Testis (tissue), 5 donors: ENCODE measurements at places on chromosomes 7 and 10.

- DNase-seq, result peak; percentile 64
Measured at GRCh38 chr10:102869258-102870198, at the start of gene AS3MT. TSS of gene AS3MT (plus strand) at chr10:102869470. CDS start at chr10:102869593, 123 bp downstream.

- DNase-seq, result no peak
Measured at GRCh38 chr10:114995468-114996247, 57.7 kb downstream of the TRUB1 start.

- DNase-seq, result no peak
Measured at GRCh38 chr10:78533098-78533497, 499.4 kb downstream of the RPS24 start.

- no peak for DNase-seq
Measured at GRCh38 chr7:113828581-113828980, 90.2 kb downstream of the PPP1R3A start.

DNA sequence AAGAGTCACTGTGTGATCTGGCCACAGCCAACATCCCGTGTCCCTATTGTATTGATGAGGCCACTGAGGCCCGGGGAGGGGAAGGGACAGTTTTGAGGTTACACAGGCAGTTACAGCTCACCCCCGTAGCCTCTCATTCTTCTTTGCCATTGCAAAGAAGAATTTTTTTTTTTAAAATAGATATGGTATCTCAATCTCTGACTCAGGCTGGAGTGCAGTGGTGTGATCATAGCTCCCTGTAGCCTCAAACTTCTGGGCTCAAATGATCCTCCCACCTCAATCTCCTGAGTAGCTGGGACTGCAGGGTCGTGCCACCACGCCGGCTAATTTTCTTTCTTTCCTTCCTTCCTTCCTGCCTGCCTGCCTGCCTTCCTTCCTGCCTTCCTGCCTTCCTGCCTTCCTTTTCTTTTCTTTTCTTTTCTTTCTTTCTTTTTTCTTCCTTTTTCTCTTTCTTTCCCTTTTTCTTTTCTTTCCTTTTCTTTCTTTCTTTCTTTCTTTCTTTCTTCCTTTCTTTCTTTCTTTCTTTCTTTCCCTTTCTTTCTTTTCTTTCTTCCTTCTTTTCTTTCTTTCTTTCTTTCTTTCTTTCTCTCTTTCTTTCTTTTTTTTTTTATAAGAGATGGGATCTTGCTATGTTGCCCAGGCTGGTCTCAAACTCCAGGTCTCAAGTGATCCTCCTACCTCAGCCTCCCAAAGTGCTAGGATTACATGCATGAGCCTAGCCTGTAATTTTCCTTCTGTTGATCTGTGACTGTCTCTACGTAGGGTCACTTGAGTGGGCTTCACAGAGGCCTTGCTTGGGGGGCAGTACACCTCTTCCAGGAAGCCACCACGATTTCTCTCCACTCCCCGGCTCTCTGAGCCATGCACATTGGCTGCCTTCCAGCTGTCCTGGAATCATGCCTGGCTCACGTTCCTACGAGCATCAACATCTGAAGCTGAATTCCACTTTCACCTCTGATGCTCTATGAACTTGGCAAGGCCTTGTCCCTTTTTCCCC lies 31.3 kb downstream of the TMEM270 start:
- peak; percentile 58 for DNase-seq

DNA sequence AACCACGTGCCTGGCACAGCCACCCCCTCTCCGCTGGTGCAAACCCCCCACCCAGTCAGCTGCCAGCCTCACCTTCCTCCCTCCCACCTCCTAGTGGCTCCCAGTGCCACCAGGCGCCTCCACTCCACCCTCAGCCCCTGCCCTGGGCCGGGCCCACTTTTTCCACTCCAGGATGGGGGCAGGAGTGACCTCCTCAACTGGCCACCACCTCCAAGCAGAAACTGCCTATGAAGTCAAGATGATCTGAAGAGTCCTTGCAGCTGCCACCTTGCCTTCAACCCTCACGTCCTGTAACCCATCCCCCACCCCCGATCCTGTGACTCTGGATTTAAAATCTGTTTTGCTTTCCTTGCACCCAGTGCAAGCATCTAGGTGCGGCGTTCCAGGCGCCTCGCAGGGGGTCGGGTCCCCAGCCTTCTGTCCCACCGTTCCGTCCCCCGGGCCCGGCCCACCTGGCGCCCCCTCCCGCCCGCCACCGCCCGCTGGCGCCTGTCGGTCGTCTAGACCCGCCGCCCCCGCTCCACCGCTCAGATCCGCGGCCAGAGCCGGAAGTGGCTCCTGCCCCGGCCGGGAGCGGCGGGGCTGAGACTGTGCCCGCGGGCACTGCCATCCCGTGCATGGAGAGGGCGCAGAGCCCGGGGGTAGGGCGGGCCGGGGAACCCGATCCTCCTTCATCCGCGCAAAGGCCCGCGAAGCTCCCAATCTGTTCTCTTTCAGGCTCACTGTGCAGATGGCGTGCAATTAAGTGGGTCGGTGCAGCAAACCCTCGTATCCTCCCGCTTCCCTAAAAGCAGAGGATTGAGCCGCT lies 51.2 kb upstream of the GTF2I start:
- peak; percentile 23 for DNase-seq

- DNase-seq, result no peak
Measured at GRCh38 chr10:96902731-96903358, 70.7 kb downstream of the LCOR start.

DNA sequence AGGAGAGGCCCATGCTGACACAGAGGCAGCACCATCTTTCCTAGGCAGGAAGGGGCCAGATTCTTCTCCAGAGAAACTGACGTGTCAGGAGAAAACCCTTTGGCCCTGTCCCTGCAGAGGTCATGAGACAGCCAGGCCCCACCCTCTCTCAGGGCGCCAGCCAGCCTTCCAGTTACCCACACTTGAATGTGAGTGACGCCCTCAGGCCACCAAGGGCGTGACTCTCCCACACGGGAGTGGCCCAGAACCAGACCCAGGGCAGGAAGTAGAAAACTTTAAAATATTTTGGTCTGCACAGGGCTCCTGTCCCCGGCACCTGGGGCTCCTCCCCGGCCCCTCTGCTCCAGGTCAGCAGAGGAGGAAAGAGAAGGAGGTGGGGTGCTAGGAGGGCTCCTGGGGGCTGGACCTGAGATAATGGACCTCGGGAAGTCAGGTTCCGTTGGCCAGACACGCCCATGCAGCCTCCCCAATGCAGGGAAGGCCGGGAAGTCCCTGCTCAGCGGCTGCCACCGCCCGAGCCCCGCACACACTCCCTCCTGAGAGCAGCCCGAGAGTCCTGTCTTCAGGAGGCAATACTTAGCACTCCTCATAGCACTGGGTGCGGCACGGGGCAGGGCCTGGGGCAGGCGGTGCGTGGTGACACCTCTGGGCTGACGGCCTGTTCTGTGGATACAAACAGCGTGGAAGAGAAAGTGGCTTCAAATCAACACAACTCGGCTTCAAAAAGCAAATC lies 67.0 kb upstream of the CFAP46 start:
- DNase-seq, result peak; percentile 63

GRCh38 chr7:45146531-45147379 lies 10.8 kb upstream of the RAMP3 start:
- no peak for DNase-seq

DNA sequence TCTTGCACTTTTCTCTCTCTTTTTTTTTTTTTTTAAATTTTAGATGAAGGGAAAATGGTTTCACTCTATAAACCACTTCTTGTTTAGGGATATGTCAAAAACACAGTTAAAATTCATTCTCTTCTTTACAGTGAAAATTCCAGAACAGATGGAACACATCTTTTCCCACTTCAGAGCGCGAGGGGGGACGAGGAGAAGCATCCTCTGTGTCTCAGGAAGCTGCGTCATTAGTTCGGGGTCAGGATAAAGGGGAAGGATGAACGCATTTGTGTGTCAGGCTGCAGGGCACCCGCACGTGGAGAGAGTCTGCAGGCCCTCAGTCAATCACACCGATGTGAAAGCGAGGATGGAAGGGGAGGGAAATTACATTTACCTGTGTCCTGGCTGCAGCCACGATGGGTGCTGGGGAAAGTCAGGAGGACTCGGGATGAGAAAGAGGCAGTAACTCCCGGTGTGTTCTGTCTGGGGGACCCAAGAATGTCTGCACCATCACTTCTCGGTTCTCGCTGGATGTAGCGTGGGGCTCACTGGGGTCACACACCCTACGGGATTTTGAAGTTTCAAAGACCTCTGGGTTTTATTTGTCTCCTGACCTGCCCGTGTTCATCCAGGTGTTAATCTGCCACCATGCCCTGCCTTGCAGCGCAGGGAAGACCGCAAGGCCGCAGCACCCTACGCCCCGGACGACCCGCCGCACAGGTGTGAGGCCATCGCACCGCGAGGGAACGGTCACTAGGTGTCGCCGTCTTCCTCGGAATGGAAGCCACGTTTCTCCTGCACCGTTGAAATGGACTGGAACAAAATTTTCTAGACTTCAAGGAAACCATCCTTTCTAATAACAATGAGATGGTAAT lies 66.7 kb upstream of the PITRM1 start:
- DNase-seq, result peak; percentile 83

DNA sequence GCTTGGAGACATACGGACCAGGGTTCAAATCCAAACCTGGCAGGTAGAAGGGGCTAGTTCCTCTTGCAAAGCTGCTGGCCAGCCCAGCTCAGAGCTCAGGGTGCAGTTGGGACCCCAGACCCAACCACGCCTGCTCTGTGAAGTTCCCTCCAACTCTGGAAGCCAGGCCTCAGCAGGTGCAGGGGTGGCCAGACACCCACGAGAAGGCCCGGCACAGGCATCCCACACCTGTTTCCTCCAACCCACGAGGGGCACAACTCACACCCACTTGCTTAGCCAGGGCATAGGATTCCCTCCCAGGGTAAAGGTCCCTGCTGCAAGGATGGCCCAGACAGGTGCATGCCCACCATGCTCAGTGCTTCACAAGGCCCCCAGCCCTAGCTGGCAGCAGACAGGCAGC lies 262.4 kb downstream of the GRID1 start:
- DNase-seq, result no peak

- DNase-seq, result peak; percentile 30
Measured at GRCh38 chr7:23291957-23292560, 7.1 kb upstream of the MALSU1 start.

DNA sequence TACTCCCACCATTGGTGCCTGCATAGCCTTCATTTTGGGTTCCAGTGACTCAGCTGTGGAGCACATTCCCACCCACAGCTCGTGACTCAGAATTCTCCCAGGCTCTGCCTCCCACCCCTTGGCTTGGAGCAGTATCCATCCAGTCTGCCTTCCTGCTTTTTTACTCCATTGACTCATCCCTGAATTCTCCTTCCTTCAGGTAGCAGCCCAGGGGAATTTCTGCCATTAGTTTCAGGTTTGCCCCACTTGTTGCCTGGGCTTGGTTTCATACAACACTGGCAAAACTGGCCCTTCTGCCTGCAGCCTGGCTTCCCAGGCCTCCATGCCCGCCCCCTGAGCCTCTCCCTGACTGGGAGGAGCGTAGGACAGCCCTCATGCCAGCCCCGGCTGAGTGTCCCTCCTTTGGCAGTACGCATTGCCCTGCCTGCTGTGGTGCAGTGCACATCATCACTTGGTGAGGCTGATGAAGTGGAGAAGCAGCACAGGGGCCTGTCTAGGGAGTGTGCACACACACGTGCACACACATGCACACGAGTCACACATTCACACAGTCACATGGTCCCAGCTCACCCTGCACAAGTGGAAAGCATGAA lies 55.0 kb downstream of the SNX10 start:
- no peak for DNase-seq

DNA sequence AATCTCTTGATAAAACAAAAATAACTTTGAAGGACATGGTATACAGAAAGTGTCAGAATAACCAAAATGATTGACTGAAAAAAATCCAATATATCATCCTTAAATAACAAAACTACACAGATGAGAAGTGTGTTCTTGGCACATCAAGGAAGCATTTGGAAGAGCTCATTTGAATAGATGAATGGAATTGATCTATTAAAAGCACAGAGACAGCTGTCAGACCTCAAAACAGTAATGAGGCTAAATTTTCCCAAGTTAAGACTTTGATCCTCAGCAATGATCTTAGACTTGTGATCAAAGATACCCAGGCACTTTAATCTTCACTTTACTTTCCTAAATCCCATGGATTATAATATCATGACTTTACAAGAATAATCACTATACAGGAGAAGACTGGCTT lies 395.4 kb upstream of the NFE2L3 start:
- DNase-seq, result no peak

- DNase-seq, result no peak
Measured at GRCh38 chr7:43868681-43869005, 674 bp downstream of the MRPS24 start.

- no peak for DNase-seq
Measured at GRCh38 chr10:80619036-80619435, 81.3 kb downstream of the SH2D4B start.

DNA sequence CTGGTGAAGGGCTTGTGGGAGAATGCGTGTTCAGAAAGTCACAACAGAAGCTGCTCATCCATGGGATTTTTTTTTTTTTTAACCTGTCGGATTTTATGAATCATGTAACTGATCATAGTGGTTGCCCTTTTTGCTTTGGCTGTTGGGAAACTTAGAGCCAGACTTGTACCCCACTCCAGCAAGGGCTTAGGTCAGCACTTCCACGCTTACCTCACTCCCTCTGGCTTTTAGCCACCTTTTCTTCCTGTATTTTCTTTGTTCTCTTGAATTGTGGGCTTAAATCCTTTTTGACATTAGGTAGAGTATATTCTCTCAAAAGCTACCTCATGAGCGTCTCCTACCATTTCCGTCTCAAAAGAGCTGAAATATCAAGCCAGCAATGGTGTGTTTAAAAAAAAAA lies 113.6 kb upstream of the BTBD16 start:
- no peak for DNase-seq

DNA sequence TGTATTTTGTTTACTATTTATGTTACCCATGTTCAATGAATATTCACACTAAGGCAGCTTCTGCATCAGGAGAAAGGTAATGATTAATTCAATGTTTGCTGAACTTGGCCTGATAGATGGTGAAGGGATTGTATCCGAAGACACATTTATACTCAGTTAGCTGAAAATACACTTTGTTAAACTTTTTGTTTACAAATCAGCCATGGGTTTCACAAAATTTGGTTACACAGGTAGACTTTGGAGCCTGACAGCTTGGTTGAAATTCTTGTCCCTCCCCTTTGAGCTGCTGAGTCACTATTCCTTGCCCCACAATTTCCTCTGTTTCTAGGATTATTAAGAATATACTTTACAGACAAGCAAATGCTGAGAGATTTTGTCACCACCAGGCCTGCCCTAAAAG lies 162.6 kb downstream of the PPP1R3A start:
- DNase-seq, result no peak
